Activated B cell treated with CpG ODN at 0.5 μM for 24 hours (primary cell): ENCODE measurements at places on chromosomes 16 and 17. TPM values are rescaled to one million over a fixed set of nuclear protein-coding genes. Genes with fewer than 3 reads are reported as not detected.

- no peak overlapping the region for H3K27ac ChIP-seq
- peak overlapping the region; percentile 16 for H3K4me3 ChIP-seq
These were observed 10.5 kb upstream of the ALDOA start for GRCh38 chr16:30054959-30055553.

- H3K4me1 ChIP-seq, result no peaks in the 10 kb centered on the region
- no peaks in the 10 kb centered on the region for H3K27me3 ChIP-seq
- peaks cover 9% of the 10 kb centered on the region for H3K36me3 ChIP-seq
- no peak for DNase-seq
These were observed 87.8 kb downstream of the ZFHX3 start for GRCh38 chr16:72960101-72960500.

The KCNAB3 gene
- total RNA-seq, result 10.8 and 12.9 TPM in 2 replicates

- H3K27ac ChIP-seq, result no peak overlapping the region
- no peaks in the 10 kb centered on the region for H3K4me1 ChIP-seq
- H3K4me3 ChIP-seq, result no peak overlapping the region
- no peak for DNase-seq
- peaks cover 73% of the 10 kb centered on the region for H3K27me3 ChIP-seq
- no peaks in the 10 kb centered on the region for H3K36me3 ChIP-seq
These were observed 216.4 kb upstream of the FOXF1 start for GRCh38 chr16:86293906-86294305.

- DNase-seq, result no peak
- H3K4me3 ChIP-seq, result peak overlapping the region; percentile 71
- no peaks in the 10 kb centered on the region for H3K36me3 ChIP-seq
- H3K4me1 ChIP-seq, result peaks cover 28% of the 10 kb centered on the region
- H3K27me3 ChIP-seq, result peaks cover 13% of the 10 kb centered on the region
These were observed 792 bp downstream of the SECTM1 start for GRCh38 chr17:82332669-82333278.

- H3K27ac ChIP-seq, result no peak overlapping the region
- no peaks in the 10 kb centered on the region for H3K36me3 ChIP-seq
- H3K4me3 ChIP-seq, result no peak overlapping the region
- H3K4me1 ChIP-seq, result no peaks in the 10 kb centered on the region
- H3K27me3 ChIP-seq, result peaks cover 7% of the 10 kb centered on the region
These were observed 4.3 kb upstream of the KRTAP3-1 start for GRCh38 chr17:41013181-41013580.

DNA sequence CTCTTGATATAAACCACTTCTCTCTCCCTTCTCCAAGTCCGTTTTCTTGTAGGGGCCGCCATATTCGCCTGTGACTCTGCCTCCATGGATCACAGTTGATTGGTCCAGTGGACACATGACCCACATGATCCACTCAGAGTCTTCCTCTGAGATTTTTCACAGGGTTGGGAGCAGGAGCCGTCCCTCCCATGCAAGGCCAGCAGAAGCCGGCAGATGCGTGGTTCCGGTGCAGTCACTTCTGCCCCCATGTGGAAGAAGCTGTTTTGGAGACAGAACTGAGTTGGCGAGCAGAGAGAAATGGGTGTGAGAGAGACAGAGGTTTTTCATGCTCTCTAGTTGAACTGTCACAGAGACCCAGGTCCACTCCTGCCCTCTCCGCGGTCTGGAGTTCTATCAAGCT is 83.3 kb downstream of the C16orf95 start:
- peaks cover 18% of the 10 kb centered on the region for H3K27me3 ChIP-seq
- H3K4me1 ChIP-seq, result peaks cover 14% of the 10 kb centered on the region
- no peak for DNase-seq
- H3K27ac ChIP-seq, result no peak overlapping the region

The HID1 gene
- total RNA-seq, result 1.5 and 2.1 TPM in 2 replicates

DNA sequence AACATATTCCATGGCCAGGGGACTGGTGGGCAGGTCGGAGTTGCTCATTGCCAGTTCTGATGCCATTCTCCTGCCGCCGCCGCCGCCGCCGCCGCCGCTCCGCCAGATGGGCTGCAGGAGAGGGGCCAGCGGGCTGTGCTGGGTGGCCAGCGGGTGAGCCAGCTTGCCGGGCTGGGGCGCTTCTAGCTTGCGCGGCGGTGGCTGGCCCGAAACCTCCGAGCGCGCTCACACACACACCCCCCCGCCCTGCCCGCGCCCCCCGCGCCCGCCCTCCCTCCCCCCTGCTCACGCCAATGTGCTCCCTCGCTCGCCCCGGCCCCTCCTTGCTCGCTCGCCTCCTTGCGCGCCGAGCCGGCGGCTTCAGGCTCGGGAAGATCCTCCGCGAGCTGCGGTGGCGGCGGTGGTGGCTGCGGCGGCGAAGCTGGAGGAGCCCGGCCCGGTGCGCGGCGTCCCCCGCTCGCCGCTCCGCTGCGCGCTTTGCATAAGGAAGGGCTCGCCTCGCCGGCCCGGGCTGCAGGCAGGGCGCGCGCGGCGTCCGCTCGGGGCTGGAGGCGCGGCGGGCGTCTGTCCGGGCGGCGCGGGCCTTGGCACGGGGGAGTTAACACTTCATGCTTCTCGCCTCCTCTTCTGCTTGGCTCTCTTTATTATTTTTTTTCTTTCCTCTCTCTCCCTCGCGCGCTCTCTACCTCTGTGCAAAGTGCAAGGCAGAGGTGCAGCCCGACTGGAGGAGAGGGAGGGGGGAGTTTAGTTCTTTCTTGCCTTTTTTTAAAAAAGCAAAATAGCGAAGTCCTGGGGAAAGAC is 500 bp downstream of the MAF start:
- DNase-seq, result peak; percentile 47
- peaks cover 35% of the 10 kb centered on the region for H3K4me1 ChIP-seq
- no peaks in the 10 kb centered on the region for H3K36me3 ChIP-seq
- H3K27me3 ChIP-seq, result peaks cover 37% of the 10 kb centered on the region

The CDH1 gene
- total RNA-seq, result 8.2 and 10.7 TPM in 2 replicates

The CAVIN1 gene
- total RNA-seq, result 0.10 and 0.20 TPM in 2 replicates

DNA sequence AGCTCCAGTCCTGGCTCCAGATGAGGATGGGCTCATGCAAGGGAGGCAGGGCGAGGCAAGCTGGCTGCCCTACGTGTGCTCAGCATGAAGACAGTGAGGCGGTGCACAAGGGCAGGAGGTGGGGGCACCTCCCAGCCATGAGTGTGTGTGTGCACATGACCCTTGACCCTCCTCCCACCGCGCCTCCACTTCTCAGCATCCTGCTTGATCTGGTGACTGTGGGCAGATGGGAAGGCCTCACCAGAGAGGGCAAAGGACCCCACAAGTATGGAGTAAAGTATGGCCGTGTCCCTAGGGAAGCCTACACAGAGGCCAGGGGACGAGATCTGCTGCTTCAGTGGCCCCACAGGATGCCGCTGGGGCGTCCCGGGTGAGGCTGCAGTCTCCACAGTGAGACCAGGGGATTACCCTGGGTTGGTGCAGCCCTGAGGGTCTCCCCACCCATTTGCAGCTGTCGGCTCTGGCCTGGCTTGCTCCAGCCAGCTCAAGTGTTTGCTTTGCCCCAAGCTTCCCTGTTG is 7.9 kb upstream of the RNF222 start:
- H3K4me1 ChIP-seq, result peaks cover 4% of the 10 kb centered on the region
- no peaks in the 10 kb centered on the region for H3K36me3 ChIP-seq
- H3K27ac ChIP-seq, result no peak overlapping the region
- no peak overlapping the region for H3K4me3 ChIP-seq

DNA sequence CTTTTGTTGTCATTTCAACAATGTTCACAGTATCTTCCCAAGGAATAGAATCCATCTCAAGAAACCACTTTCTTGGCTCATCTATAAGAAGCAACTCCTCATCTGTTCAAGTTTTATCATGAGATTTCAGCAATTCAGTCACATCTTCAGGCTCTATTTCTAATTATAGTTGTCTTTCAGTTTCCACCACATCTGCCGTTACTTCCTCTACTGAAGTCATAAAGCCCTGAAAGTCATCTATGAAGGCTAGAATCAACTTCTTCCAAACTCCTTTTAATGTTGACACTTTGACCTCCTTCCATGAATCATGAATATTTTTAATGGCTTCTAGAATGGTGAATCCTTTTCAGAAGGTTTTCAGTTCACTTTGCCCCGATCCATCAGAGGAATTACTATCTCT is 102.1 kb downstream of the CDH13 start:
- no peak overlapping the region for H3K27ac ChIP-seq
- no peaks in the 10 kb centered on the region for H3K36me3 ChIP-seq
- H3K4me3 ChIP-seq, result no peak overlapping the region
- H3K4me1 ChIP-seq, result peaks cover 11% of the 10 kb centered on the region

- no peaks in the 10 kb centered on the region for H3K4me1 ChIP-seq
- no peaks in the 10 kb centered on the region for H3K36me3 ChIP-seq
- H3K27ac ChIP-seq, result no peak overlapping the region
- no peak overlapping the region for H3K4me3 ChIP-seq
- DNase-seq, result no peak
- no peaks in the 10 kb centered on the region for H3K27me3 ChIP-seq
These were observed 264.3 kb upstream of the MAF start for GRCh38 chr16:79864781-79865391.

The SLC12A3 gene
- 3.8 and 5.0 TPM in 2 replicates for total RNA-seq

- H3K4me3 ChIP-seq, result peak overlapping the region; percentile 1
- H3K36me3 ChIP-seq, result no peaks in the 10 kb centered on the region
- no peak overlapping the region for H3K27ac ChIP-seq
These were observed 6.3 kb downstream of the NOS2 start for GRCh38 chr17:27793906-27794569.

- no peaks in the 10 kb centered on the region for H3K36me3 ChIP-seq
- H3K27ac ChIP-seq, result no peak overlapping the region
- DNase-seq, result no peak
- H3K4me3 ChIP-seq, result no peak overlapping the region
These were observed 429.8 kb downstream of the MAF start for GRCh38 chr16:79170555-79171246.

The CDH11 gene
- total RNA-seq, result not detected in 2 replicates

- H3K27me3 ChIP-seq, result no peaks in the 10 kb centered on the region
- H3K4me3 ChIP-seq, result peak overlapping the region; percentile 88
These were observed 44.0 kb downstream of the ZNF276 start for GRCh38 chr16:89765292-89765830.

DNA sequence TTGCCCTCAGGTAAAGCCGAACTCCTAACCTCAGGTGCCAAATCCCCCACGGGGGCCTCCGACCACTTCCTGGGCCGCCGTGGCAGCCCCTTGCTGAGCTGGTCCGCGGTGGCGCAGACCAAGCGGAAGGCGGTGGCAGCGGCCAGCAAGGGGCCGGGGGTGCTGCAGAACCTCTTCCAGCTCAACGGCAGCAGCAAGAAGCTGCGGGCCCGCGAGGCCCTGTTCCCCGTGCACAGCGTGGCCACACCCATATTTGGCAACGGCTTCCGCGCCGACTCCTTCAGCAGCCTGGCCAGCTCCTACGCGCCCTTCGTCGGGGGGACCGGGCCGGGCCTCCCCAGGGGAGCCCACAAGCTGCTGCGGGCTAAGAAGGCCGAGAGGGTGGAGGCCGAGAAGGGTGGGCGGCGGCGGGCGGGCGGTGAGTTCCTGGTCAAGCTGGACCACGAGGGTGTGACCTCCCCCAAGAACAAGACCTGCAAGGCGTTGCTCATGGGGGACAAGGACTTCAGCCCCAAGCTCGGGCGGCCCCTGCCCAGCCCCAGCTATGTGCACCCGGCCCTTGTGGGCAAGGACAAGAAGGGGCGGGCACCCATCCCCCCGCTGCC is 51.6 kb downstream of the ACTG1 start:
- no peak overlapping the region for H3K27ac ChIP-seq
- no peaks in the 10 kb centered on the region for H3K36me3 ChIP-seq
- DNase-seq, result no peak
